ENCODE measurements at places on chromosomes 3 and 15.

- peak; percentile 65 for DNase-seq
Observed at GRCh38 chr3:177037241-177037640, 160.0 kb downstream of the TBL1XR1 start.

DNA sequence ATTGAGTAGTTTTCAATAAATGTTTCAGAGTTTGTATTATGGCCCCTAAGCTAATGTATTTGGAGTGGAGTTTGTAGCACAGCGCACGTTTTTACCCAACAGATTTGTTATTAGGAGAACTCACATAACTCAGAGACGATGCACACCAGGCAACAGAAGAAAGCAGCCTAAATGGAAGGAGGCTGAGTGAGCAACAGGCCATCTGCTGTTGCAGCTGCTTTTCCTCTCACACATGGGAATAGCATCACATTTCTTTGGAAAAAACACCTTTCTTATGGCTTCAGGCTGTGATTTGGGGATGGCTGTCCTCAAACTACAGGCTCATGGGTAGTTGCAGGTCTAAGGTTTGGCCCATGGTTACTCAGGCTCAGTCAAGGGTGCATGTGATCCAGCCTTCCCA is 469.3 kb upstream of the MCTP2 start:
- DNase-seq, result no peak

GRCh38 chr3:159593927-159594605 is 394.6 kb upstream of the IL12A start:
- no peak for DNase-seq

DNA sequence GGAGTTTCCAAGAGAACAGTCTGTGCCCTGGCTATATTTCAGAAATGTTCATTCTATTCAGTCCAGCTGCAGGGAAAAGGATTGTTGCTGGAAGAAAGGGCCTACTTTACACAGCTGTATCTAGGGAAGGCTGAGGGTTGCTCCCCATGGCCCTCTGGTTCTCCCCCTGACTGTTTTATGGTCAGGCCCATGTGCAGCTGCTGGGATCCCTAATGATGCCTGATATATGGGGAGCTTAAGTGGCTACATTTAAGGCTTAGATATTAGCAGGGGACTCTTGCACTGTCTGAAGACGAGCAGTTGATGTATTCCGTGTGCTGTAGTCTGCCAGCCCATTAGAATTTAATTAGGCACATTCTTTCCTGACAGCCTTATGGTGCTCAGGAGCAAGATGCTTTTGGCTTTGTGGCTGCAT is 72.0 kb downstream of the FAM43A start:
- no peak for DNase-seq

DNA sequence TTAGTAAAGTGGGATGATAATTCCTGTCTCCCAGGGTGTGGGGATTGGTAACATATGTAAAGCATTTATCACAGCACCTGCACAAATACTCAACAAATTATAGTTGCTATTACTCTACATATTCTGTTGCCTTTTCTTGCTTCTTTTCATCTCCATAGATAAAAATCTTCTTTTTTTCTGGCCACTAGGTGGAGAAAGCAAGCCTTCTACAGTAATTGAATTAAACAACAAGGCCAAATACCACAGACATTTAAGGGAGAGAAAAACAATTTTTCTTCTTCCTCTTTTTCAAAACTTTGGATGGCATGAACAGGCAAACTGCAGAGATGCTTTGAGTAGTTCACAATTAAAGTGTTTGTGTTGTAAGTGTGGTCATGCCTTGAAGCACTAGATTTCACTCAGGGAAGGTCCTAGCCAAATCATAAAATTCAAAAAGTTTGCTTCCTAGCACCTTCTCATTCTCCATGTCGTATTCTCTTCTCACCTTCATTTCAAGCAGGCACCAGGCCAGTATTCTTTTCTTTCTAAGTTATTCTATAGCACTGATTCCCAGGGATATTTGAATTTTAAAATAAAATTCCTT is 493.4 kb upstream of the TGFBR2 start:
- DNase-seq, result peak; percentile 78

GRCh38 chr3:110344487-110344886 is 727.1 kb upstream of the NECTIN3 start:
- no peak for DNase-seq

DNA sequence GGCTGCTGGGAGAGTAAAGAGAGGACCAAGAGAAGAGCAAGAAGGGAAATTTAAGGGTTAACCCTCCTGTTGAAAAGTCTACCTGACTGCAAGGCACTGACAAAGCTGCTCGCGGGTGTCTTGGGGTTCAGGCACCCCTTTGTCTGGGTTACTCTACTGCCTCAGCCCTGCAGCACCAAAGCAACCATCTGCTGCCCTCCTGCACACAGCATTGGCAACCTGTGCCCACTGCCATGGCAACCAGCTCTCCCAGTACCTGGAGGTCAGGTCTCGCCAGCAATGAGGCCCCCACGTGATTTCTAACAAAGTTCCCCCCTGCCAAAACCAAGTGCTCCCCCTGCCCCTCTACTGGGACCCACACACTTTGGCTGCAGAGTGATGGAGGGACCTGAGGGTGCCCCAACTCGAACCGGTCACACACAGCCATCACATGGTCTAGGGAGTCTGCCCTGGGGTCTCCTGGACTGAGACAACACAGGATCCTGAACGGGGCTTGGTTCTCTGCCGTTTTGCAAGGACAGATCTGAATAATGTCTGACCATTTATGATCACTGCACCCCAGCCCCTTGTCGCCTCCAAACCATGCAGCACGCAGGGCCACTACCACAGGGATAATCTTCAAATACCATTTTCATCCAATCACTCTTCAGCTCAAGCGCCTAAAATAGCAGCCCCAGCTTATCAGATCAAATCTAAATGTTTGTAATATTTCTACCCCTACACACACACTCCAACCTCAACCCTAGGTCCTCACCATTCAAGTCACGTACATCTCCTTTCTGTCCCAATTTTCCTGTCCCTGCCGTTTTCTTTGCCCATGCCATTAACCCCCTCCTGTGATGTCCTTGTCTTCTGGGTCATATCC is 50.7 kb downstream of the ADCY5 start:
- no peak for DNase-seq

DNA sequence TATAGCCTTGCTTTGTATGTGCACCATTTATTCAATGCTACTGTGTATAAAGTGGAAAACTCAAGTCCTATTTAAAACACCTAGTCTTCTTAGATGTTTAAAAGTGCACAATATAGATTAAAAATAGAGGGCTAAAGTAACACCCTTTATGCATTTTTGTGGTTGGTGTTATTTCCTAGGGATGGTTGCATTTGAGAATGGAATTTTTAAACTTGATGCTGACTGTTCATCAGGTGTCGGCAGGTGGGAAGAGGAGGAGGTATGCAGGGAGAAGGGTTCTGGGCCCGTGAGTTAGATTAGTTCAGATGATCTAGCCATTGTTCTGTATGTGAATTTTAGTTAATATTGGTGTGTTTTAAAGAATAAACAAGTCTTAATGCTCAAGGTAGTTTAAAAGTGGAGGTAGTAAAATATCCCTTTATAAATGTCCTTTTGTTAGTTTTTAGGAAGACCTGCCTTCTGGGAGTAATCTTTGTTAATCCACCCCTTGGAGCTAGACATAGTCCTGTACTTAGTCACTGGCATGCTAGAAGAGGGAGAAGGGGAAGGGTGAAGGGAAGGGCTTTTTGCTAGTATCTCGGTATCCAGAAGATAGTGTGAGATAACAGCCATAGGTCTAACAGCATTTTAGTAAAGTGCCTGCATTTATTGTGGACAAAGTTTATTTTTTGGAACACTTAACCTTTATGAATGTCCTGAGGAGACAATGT is 8.1 kb upstream of the SRPRB start:
- DNase-seq, result no peak
